ENCODE measurements at places on chromosomes 1 and 21.

DNA sequence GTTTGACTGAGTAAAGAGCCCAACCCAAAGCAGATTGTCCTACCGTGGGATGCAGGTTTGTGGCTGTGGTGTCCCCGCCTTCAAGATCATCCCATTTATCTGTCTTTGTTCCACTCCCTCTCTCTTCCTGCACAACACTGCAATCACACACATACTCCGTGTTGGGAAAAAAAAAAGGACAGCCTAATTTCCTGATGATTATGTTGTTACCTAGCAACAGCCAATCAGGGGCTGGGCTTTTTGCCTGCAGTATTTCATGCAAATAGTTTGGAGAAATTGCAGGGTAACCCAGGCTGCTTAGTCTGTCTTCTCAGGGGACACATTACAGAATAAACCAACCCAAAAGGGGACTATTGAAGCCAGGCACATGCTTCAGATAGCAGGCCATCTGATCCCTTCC, 38.3 kb downstream of the PHC2 start:
- DNase-seq = no peak

DNA sequence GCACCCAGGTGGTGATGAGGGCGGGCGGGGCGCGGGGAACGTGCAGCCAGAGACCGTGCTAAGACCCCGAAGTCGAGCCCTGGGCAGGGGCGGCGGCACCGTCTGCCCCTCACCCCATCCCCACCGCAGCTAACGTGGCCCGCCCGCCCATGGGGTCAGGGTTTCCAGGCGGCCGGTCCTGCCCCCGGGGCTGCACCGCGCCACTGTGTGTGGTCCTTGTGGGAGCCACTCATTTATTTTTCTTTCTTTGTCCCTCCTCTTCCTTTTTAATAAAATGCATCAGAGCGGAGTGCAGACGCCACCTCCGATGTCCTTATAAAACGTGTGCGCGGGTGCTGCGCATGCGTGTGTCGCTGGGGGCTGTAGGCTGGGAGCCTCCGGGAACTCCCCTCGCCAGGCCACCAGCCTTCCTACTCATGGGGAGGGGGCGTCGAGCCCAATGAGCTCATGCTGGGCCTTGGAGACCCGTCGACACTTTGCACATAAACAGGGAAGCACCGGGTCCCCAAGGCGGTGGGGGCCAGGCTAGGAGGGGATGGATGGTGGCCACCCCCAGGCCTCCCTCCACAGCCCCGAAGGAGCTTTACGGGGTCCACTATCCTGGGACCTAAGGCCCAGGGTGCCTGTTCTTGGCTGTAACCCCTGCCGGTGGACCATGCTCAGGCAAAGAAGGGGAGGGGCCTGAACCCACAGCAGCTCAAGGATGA, 59.9 kb downstream of the WNT9A start:
- DNase-seq = no peak

DNA sequence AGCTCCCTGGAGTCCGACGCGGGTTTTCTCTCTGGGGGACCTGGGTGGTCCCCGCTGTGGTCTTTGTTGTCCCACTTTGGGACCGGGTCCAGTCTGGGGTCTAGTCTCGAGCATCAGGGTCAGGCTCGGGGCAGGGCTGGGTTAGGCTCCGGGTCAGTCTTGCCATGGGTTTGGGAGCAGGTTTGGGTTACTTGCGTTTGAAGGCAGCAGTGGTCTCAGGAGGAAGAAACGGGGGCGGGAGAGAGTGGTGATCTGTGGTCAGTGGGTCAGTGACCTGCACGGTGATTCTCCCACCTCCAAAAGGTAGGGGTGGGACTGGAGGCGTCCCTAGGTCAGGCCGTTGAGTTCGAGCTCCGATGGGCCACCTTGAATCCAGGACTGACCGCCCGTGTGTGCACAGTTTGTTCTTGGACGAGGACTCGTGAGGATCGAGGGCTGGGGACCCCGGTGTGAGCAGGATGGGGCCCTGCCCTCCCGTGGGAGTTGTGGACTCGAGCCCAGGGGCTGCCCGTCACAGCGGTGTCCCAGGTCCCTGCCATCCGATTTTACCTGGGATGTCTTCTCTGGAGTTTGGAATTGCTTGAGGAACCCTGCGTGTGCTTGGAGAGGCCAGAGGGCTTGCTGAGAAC, 2.3 kb downstream of the B3GALT6 start:
- no peak for DNase-seq

- peak; percentile 55 for DNase-seq
These were observed 24.2 kb upstream of the C1orf174 start for GRCh38 chr1:3924186-3924824.

GRCh38 chr1:33429856-33430691, 821 bp downstream of the PHC2 start:
- no peak for DNase-seq

DNA sequence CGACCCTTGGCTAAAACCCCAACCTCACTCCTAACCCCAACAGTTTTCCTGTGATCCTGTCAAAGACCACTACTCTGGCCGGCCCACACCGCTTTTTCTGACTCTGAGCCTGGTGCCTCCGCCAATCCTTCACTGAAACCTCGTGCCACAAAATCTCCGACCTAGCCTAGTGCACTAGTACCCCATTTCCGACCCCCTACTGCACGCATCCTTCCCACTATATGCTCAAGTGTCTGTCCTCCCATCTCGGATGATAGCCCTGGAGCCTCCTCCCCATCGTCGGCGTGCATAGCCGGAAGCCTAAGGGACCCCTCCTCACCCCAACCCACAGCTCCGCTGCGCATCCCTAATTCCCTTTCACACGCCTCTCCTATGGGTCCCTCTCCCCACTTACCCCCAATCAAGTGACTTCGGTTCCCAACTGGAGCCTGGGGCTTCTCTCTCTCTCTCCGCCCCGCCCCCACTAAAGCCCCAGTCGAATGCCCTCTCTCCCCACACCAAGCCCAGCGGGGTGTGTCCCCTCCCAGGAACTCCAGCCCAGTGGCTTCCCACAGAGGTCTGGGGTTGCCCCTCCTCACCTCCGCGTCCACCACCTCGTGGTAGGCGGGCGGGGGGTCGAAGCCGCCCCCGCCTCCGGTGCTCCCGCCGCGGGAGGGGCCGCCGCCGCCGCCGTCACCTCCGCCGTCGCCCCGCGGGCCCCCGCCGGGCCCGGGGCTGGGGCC, 791 bp downstream of the USP24 start:
- peak; percentile 58 for DNase-seq

GRCh38 chr1:26692211-26692792, 3.5 kb upstream of the ARID1A start:
- DNase-seq = peak; percentile 80

- no peak for DNase-seq
These were observed 3.0 kb downstream of the MORC3 start for GRCh38 chr21:36323032-36323431.

GRCh38 chr1:41507836-41508235, 23.4 kb upstream of the EDN2 start:
- no peak for DNase-seq

- DNase-seq = peak; percentile 23
These were observed 221.6 kb downstream of the BRINP2 start for GRCh38 chr1:177392336-177392735.

DNA sequence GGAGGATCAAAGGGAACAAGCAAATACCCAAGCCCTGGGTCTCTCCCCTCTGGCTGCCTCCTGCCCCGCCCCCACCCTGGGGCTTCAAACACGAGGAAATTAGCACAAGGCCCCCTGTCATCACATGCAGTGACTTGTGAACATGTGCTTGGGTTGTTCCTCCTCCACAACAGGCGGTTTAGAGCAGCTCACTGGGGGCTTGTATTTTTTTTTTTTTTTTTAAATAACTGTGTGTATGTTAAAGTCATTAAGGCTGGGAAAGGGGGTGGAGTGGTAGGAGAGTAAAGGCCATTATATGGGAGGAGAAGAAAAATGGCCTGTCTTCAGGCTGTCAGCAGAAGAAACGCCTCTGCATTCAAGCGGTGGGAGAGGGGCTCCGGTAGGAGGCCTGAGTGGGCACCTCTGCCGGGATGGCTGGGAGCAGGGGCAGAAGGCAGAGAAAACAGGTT, 64.2 kb downstream of the PLXNA2 start:
- no peak for DNase-seq

DNA sequence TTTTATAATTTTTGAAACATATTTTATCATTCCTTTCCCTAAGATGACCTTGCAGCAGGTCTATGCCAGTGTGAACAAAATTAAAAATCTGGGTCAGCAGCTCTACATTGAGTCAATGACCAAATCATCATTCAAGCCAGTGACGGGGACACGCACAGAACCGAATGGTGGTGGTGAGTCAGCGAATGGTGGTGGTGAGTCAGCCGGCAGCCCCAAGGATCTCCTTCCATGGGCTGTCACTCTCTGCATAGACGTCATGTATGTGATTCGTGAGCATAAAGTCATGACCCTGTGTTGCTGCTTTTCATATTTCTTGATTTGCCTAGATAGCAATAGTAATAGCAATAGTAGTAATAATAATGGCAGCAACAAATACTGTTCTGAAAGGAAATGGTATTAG, 26.3 kb downstream of the PER3 start:
- DNase-seq = peak; percentile 36

DNA sequence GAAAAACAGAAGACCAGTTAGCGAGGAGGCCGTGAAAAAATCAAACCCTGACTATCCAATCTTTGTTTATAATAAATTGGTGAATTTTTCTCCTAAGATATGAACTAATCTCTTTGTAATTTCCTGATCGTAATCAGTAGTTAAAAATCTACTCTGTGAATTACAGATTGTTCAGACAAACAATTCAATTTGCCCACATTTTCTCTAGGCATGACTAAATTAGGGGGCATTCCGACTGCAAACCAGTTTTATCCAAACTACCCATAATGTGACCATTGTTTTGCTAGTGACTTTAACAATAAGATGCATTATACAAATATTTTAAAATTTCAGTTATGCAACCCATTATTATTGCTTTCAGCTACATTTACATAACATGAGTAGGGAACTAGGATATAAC, 546.9 kb upstream of the ADAMTS5 start:
- DNase-seq = no peak

DNA sequence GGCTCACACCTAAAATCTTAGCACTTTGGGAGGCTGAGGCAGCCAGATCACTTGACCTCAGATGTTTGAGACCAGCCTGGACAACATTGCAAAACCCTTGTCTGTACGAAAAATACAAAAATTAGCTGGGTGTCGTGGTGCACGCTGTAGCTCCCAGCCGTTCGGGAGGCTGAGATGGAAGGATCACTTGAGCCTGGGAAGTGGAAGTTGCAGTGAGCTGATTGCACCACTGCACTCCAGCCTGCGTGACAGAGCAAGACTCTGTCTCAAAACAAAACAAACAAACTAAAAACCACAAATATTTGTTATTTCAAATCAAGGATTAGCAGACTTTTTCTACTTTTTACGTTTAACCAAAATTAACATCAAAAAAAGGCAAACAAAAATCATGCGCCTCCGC, 31.3 kb downstream of the INKA2 start:
- no peak for DNase-seq

GRCh38 chr1:2408456-2408855, 3.9 kb downstream of the PEX10 start:
- DNase-seq = no peak

GRCh38 chr1:89125913-89126580, at the start of gene GBP2:
Gene GBP2, minus strand, starts transcription at chr1:89126114. Its CDS starts 4,148 bp downstream, at chr1:89121966.
- DNase-seq = peak; percentile 49

- no peak for DNase-seq
These were observed 4.8 kb upstream of the MRPS21 start for GRCh38 chr1:150288822-150289221.

DNA sequence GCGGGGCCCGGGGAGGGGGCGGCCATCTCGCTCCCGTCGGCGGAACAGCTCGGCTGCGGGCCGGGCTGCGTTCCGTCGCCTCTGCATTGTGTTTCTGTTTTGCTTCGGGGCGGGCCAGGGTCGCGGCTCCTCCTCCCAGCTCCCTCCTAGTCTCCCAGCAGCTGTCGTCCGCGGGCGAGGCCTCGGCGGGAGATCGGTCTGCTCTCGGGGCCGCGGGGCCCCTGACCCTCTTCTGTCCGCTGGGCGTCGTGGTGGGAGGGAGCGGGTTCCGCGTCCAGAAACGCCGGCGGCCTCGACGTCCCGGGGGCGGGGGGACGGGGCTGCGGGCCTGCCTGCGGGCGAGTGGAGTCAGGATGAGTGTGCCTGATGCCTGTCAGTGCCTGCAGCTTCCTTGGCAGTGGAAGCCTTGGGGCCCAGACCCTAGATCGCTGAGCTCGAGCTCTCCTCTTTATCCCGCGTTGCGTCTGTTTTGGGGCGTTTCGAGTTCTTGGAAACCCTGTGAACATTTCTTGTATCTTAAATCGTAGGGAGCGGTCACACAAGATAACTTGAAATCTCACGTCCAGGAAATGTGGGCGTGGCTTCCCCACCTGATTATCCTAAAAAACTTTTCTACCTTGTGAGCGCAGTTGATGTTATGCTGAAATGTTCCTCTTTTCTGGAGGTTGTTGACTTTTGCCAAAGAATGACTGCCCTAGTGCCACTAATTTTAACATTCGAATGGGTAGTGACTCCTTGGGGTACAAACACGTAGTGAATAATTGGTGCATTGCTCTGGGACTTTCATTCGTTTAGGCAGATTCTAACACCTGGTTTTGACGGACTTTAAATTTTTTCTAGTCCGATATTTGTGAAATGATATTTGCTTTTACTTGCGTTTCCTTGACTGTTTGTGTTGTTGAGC, 676 bp downstream of the MORC3 start:
- peak; percentile 23 for DNase-seq

DNA sequence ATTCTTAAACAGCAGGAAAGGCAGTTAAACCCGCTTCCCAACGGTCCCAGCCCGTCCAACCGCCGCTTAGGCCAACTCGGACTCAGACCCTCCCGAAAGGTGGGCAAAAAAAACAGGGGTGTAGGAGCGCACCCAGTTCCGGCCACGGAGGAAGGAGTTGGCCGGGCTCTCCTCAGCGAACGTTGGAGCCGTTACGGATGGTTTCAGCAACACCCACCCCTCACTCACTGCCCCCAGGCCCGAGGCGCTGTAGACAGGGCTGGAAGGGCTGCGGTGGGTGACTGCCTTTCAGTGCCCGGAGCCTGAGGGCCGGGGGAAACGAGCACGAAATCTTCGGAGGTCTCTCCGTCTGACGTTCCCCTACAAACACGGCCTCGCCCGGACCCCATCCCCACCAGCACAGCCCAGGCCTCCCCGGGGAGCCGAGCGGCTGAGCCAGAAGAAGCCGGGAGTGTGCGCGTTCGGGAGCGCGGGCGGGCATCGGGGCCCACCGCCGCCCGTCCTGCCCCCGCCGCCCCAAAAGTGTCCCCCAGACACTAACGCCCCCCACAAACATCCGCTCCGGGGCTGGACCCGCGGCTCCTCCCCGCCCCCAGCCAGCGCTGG, 1.3 kb downstream of the KDM5B start:
- DNase-seq = peak; percentile 30

- DNase-seq = no peak
These were observed 13.3 kb downstream of the GPR157 start for GRCh38 chr1:9115351-9116205.

DNA sequence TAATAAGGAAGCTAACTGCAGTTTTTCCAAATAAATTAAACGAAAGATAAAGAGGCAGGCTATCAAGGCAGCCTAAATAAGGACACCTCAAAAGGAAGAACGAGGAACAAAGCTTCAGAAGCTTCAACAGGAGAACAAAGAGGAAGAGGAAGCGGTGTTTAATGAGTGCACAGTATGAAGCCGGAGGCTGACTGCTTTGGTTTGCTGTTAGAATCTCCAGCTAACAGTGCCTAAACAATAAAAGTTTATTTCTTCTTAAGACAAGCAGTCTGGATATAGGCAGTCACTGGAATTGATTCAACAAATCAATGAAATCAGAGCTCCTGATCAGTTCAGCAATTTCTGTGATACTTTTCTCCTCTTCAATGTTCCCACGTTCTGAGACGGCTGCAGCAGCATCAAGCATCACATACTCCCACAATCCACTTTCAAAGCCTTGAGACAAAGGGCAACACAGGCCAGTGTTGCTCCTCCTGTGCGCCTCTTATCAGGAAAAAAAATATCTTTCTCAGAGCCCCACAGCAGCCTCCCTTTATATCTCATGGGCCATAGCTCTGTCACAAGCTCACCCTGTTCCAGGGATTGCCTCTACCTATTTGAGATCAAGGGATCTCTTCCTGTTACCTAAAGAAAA, 365.6 kb upstream of the ST6GALNAC5 start:
- DNase-seq = no peak

Data from urothelium cell line (cell line).